ENCODE measurements at places on chromosomes 13 and 19.

DNA sequence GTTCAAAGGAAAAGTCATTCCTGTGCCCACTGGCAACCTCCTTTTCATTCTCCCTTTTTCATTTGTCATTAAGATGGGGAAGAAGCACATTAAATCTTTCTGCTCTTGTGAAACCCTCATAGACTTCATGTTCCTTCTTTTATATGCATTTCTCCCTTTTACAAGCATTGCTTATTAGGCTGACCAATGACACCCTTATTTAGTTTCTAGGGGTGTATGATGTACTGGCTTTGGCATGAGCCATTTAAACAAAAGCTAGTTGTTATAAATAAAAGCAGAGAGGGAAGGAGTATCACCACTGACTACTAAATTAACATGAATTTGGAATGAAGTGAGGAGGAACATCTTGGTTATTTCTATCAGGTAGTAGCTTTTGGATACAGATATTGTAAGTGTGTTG is 68.2 kb upstream of the PCDH9 start:
- no peak for DNase-seq

DNA sequence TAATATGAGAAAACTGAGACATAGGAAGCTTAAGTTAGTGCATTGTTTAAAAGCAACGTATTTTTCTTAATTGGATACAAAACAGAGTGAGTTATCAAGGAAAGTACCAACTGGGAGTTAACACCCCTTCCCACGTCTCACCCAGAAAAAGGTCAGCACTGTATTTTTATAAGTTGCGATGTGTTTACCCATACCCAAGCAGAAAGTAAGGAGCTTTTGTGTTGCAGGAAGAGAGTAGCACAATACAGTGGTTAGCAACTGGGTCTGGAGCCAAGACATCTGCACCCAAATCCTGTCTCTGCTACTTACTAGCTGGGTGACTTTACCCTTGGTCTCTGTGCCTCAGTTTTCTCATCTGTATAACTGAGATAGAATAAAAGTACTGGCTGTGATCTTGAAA is 34.3 kb downstream of the FAM216B start:
- DNase-seq = no peak

DNA sequence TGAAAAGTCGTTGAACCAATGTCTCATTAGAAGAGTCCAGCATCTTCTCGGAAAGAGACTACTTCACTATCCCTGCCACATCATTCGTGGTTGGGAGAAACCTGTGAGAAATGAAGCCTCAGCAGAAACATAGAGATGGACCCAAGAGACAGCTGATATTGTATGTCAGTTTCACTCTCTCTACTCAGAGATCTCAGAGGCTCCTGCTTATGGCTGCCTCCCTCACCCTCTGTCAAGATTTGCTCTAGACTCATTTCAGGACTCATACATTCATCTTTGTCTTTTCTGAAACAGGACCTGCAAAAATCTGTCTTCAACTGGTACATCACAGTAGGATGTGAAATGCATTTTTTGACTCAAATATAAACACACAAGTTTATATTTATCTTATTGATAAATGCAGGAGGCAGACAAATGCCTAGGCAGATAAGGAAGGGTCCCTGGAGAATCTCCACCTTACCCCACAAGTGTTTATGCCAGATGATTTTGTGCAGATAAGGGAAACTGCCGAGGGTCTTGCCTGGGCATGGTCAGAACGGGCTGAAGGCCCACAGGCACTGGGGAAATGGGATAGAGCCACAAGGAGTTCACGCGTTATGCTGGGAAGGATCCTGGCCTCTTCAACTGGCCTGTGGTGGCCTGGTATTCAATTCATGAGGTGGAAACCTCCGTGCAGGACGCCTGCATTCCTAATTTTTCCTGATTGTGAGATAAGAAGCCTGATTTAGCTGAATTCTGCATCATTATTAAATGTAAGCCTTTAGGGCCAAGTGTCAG is 1834.0 kb upstream of the PCDH20 start:
- DNase-seq = no peak

GRCh38 chr13:47220453-47221140 is 323.7 kb upstream of the HTR2A start:
- no peak for DNase-seq

DNA sequence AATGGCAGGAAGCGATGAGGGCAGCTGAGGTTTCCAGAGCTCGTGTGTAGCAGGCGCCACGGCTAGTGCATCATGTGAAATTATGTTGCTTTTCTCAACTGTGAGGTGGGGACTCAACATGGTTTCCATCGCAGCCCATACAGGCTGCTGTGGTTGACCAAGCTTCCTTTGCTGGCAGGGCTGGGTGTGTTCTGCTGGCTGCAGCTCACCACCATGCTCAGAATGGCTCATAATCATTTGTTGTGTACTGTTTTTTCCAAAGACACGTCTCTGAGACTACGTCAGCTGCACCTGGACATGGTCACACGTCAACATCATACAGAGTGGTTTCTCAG is 16.1 kb upstream of the RASA3 start:
- no peak for DNase-seq

- DNase-seq = no peak
Observed at GRCh38 chr13:50222569-50223332, 207.5 kb downstream of the KCNRG start.

DNA sequence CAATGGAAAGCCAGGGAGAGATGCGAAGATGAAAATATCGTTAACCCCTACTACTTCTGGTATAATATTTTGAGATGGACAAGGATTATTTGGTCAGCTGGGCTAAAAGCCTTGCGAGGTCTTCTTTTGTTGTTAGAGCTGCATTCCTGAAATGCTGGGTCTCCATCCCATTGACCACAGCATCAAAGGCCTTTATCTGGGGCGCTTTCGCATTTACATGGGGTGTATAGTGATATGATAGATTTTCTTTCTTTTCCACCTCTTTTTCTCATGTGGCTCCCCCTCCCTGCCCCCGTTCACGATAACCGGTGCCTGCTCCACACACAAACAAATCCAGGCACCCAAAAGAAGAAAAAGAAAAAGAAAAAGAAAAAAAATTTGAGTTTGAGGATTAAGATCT is 77.5 kb downstream of the ZNF536 start:
- DNase-seq = no peak

GRCh38 chr13:101181076-101181685 is 235.1 kb downstream of the NALCN start:
- DNase-seq = no peak

DNA sequence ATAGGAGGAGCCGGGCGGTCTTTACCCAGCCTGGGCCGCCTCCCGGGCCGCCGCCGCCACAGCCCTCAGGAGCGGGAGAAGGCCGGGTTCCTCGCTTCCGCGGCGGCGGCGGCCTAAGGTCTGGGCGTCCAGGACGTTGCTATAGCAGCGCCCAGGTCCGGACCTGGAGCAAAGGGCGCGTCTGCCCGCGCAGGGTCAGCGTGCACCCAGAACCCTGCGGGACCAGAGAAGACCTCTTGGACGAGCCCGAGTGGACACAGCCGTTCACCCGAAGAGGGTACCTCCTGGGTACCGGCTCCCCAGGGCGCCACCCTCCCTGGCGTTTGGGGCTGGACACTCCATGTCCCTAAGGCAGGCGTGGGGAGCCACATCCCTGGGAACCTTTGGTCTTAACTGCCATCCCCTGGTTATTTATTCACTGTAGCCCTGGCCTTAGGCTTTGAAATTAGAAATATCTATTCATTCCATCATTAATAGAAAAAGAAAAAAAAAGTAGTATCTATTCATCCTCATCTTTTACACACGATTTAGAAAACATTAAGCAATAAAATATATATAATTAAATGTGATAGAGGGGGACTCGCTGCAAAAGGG is 2.4 kb downstream of the DZIP1 start:
- DNase-seq = no peak

GRCh38 chr13:97256343-97256783 is 34.2 kb downstream of the MBNL2 start:
- DNase-seq = peak; percentile 97

DNA sequence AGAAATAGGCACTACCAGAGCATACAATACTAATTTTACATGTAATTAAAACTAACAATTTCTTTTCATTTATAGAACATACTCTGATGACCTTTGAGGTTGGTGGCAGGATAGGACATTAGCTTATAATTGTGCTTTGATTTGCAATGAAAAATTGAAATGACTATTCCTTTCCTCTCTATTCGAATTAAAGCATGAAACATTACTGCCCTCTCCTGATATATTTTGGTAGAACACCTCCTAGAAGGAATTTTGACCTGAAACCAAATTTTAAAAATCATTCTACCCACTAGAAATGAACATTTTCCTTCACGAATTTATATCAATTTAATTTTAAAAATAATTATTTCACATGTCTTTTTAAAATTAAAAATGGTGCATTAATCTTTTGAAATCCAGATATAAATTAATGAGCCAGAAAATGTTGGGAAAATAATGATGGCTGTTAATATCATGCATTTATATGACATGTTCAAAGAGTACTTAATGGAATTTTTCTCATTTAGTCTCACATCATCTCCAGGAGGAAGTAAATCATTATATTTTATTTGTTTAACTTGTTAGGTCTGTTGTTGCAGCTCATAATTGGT is 556.3 kb upstream of the ARGLU1 start:
- DNase-seq = no peak

DNA sequence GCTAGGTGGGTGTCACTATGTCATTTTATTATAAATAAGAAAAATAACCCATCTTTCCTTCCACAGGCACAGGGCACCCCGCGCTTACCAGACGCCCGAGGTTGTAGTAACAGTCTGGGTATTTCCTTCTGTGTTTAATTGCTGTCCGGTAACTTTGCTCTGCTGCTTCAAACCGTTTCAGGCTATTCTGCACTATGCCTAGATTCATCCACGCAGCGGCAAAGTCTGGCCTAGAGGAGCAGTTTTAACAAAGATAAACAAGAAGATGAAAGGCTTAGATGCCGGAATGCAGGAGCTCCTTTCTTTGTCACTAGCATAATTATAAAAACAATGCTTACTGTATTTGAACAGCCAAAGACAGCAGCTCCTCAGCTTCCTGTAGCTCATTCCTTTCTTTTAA is 36.9 kb upstream of the GGACT start:
- no peak for DNase-seq

- no peak for DNase-seq
Observed at GRCh38 chr19:18878058-18878797, 17.7 kb downstream of the CERS1 start.

- no peak for DNase-seq
Observed at GRCh38 chr13:26762745-26763345, 2.3 kb upstream of the GPR12 start.

DNA sequence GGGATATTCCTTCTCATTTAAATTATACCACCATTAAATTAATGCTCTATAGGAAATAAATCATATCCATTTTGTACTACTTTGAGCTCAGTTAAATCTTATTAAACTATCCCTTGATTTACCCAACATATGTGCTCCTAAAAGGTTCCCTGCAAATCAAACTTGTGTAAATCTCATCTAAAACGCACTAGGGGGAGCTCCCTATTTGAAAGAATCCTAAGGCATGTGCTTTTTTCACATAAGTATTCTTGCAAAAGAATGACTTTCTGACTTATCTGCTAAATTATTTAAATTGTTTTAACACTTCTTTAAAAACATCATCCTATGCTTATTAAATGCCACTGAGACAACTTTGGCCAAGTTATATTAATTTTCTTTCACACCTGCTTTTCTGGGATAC is 7.9 kb downstream of the INTS6 start:
- no peak for DNase-seq

DNA sequence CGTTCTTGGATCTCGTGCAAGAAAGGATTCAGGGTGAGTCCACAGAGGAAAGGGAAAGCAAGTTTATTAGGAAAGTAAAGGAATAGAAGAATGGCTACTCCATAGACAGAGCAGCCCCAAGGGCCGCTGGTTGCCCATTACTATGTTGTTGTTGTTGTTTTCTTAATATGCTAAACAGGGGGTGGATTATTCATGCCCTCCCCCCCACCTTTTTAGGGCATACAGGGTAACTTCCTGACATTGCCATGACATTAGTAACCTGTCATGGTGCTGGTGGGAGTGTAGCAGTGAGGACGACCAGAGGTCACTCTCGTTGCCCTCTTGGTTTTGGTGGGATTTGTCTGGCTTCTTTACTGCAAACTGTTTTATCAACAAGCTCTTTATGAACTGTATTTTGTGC is 29.1 kb upstream of the PCDH9 start:
- DNase-seq = no peak

DNA sequence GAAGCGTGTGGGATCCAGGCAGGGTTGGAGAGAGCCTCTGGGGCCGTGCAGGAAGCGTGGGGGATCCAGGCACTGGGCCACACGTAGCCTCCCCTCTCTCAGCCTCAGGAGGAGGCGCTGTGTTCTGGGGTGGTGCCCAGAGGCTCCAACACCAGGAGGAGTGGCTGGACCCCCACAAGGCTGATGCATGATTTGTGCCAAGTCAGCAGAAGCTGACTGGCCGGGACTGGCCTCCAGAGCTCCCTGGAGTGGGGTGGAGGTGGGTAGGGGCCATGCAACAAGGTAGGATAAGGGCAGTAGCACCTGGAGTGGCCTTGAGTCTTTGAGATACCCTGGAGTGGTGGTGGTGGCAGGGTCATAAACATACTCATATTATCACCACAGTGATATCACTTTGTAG is 75.3 kb downstream of the ERICH6B start:
- DNase-seq = no peak

GRCh38 chr13:97215325-97215724 is 6.8 kb upstream of the MBNL2 start:
- no peak for DNase-seq

DNA sequence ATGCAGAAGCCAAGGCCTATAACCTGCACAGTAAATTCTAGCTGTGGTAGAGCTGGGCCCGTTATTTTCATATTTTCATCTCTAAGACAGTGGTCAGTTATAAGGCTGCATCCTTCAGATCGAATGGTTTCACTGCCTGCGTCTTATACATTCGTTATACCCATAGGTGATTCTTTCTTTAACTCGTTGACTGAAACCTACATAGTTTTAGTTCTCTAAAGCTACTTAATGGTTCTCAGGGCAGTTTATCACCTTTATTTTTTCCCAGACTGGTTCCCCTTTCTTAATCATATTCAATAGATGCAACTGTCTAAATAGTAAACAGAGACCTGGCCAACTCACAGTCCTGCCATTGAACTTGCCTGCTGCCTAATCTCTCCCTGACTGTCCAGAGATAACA is 615.3 kb upstream of the SLITRK1 start:
- DNase-seq = no peak

GRCh38 chr19:51364200-51365106 is 1.7 kb downstream of the ETFB start:
- no peak for DNase-seq

DNA sequence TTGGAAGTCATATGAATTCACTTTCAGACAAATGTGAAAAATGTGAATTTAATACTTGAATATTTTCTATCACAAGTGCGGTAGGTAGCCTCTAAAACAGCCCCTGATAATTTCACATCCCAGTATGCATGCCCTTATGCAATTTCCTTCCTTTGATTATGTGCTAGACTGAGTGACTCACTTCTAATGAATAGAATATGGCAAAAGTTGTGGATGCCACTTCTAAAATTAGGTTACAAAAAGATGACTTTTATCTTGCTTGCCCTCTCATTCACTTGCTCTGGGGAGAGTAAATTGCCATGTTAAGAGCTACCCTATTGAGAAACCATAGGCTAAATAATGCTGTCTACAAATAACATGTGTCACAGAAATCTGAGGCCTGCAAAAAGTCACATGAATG is 402.5 kb upstream of the PCDH9 start:
- DNase-seq = no peak
